ENCODE measurements at places on chromosomes 2 and 18.

DNA sequence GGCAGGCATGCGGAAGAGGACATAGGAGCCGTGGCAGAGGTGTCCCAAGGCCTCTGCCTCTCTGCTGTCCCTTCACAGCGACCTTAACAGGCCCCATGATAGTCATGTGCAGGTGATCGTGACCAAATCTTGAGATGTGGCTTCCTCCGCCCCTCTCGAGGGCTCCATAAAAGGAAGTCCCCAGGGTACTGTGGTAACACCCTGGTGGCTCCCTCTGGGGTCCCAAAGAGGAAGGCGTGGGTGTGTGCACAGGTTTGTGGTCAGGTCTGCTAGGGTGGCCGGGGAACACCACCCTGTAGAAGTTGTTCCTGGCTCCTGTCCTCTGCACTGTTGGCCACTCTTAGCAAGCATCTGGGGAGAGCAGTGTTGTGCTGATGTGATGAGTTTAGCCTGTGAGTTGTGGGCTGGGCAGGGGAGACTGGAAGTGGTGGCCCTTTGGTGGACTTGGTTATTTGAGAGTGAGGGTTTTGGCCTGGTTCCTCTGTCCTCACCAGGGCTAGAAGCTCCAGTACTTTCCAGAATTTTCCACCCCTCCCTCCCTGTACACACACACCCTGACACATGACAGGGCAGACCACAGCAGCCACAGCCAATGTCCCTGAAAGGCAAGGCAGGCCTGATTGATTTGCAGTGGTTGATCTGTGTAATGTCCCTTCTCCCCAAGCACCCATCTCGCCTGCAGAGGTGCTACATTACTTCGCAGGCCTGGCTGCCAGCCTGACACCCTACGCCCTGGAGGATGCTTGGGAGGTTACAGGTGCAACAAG, 68.9 kb upstream of the BOD1L2 start:
- DNase-seq: no peak

DNA sequence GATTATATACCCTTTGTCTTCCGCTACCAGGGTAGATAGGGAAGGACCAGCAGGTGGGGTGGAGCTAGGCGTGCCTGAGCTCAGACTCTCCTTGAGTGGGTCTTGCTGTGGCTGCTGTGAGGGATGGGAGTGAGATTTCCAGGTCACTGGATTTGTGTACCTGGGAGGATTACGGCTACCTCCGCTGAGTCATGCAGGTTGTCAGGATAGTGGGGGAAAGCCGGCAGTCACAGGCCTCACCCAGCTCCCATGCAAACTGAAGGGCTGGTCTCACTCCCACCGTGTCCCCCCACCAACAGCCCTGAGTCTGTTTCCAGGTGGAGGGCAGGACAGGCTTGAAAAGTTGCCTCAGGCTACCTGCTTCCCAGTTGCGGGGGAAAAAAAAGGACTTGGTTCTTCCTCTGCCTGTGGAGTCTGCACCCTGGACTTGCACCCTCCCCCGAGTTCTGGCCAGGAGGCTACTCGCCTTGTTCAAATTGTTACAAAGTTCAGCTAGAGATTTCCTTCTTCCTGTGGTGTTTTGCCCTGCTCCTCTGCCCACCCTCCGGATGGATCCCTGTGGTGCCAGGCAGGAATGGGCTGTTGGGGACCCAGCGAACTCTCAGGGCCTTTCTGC, 268.3 kb downstream of the VAPA start:
- DNase-seq: no peak

GRCh38 chr2:44242904-44243303, 32.4 kb upstream of the SLC3A1 start:
- DNase-seq: no peak

DNA sequence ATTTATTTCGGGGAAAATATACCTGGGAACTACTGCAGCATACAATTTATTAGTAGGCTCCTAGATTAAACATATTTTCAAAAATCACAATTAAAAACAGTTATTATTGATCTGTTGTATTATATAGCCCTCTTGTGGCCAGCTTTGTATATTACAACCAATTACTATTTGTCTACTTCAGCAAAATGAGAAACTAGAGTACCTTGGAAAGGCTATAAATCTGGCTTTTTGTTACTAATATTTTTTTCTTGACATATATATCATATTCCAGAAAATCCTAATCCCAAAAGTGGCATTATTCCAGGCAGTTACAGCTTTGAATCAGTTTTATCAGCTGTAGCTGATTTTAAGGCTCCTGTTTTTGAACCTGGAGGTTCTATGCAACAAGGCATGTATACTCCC, 101.2 kb downstream of the UBR3 start:
- DNase-seq: no peak

- no peak for DNase-seq
Measured at GRCh38 chr18:63817441-63818051, 42.3 kb downstream of the SERPINB7 start.

DNA sequence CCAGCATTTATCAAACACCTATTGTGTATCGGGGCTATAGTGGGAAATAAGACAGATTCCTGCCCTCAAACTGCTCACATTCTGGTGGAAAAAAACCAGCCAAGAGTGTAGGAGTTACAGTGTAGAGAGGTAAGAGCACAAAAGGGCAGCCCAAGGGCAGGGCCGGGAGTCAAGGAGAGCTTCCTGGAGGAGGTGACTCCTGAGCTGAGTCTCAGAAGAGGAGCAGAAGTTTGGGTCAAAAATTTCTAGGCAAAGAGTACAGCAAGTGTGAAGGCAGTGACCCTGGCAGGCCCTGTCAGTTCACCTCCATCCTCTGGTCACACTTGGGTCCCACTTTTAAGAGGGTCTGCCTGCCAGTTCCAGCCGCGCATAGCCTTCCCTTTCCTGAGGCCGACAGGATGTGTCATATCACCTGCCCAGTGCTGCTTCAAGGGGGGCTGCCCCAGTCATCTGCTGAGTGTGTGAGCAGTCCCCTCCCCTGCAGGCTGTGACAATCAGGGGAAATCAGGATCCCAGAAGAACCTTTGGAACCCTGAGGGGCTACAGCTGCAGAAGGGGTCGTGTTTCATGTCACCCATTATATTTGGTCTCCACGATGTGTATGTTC, 118.4 kb downstream of the GLI2 start:
- DNase-seq: no peak

- DNase-seq: no peak
Measured at GRCh38 chr2:101843048-101843447, 145.5 kb downstream of the MAP4K4 start.

Data from activated CD4-positive, alpha-beta T cell treated with anti-CD3 and anti-CD28 coated beads for 1 hour (primary cell).